Left renal pelvis (tissue), 4 donors: ENCODE measurements at places on chromosomes 6 and 20. TPM values are rescaled to one million over a fixed set of nuclear protein-coding genes. Genes with fewer than 3 reads are reported as not detected.

Gene SLC22A7
- 0.76 TPM for polyA plus RNA-seq

Gene MUCL3
- polyA plus RNA-seq: not detected

Gene PHACTR3
- 11.7 TPM for polyA plus RNA-seq

Gene RAET1L
- polyA plus RNA-seq: not detected

Gene SPATS1
- not detected for polyA plus RNA-seq

- no peak for DNase-seq
Measured at GRCh38 chr6:150099953-150100352, 31.0 kb upstream of the ULBP3 start.

- peak; percentile 40 for DNase-seq
Measured at GRCh38 chr6:164507206-164507940, 802.0 kb downstream of the C6orf118 start.

- DNase-seq: no peak
Measured at GRCh38 chr6:135811170-135811569, 40.3 kb upstream of the PDE7B start.

GRCh38 chr6:106142876-106143431 lies 56.8 kb downstream of the PRDM1 start:
- no peak for DNase-seq

DNA sequence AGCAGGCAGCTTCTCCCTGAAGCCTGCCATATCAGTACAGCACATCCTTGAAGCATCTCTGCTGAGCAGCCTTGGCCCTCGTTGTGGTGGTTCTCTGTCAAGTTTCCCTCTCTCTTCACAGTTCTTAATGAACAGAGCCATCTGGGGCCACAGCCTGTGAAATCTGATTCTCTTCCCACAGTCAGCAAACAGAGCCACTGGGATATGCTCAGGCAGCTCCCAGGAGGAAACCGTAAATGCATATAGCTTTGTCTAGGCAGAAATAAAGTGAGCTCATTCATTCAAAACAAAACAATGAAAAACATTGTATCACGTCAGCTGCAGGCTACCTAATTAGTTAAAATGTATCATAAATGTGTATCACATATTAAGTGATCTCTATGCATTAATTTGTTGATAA lies 80.3 kb downstream of the TBC1D7 start:
- DNase-seq: no peak

- no peak for DNase-seq
Measured at GRCh38 chr20:57332105-57333089, 2.8 kb downstream of the SPO11 start.

DNA sequence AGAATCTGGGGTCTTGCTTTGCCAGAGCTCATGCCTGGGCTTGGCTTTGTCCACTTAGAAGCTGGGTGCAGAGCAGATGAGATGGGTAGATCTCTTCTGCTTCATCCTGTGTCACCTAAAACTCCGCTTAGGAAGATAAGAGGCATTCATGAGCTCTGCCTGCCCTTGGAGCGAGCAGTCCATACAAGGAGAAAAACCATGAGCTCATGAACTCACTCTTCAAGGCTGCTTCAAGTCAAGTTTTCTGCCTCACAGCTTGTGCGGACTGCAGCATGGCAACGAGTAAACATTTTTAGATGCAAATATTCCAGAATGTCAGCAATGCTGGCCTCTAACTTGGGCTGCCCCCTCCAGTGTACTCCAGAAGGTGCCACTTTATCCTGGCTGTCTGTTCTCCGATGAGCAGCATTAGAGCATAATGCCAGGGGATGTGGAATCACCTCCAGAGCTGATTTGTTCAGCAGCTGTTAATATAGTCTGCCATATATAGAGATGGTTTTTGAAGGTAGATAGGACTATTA lies 10.7 kb upstream of the UQCC2 start:
- DNase-seq: no peak

GRCh38 chr20:32485770-32486478 lies 99.2 kb downstream of the NOL4L start:
- no peak for DNase-seq

DNA sequence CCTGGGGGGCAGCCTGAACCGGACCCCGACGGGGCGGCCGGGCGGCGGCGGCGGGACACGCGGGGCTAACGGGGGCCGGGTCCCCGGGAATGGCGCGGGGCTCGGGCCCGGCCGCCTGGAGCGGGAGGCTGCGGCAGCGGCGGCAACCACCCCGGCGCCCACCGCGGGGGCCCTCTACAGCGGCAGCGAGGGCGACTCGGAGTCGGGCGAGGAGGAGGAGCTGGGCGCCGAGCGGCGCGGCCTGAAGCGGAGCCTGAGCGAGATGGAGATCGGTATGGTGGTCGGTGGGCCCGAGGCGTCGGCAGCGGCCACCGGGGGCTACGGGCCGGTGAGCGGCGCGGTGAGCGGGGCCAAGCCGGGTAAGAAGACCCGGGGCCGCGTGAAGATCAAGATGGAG lies 636 bp downstream of the SRF start:
- DNase-seq: no peak

DNA sequence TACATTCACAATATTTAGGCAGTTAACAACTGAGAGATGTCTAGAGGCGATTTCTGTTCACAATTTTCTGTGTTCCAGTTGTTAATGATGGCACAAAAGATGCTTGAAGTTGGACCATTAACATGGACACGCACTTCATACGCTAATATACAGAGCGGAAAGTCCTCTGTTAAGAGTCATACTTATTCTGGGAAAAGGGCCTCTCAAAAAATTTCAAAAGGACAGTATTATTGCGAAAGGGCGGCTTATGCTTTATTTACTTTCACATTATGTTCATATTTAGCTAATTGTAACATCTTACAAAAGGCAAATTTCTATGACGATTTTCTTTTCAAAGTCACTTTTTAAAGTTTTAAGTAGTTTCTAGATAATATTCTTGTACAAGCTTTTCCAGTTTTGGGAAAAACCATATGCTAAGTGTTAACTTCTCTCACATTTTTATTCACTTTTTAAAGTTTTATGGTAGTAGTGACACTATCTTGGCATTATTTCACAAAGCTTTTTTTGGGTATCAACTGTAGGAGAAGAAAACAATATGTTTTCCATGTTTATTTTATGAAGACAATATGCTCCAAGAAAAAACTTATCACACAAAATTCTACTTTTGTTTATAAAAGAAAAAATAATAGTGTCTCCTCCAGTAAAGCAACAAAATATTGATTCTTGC lies 62.3 kb downstream of the MAP7 start:
- DNase-seq: no peak

GRCh38 chr20:25858495-25859425 lies 162.1 kb upstream of the ZNF337 start:
- DNase-seq: no peak

DNA sequence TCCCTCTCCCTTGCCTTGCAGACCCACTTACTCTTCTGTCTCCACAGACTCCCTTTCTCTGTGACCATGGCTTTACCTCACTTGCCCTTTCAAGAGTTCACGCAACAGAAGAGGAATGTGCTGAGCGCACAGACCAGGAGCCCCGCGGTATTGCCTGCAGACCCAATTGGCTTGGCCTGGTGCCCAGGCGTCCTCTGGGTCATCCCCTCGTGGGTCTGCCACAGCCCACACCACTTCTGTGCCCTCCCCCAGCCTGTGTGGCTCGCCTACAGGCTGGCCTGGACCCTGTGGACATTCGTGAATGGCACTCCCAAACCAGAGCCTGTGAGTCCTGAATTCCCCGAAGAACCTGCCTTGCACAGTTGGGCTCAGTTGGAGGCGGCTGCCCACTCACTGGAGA lies 15.3 kb upstream of the NINL start:
- DNase-seq: no peak

GRCh38 chr6:143885116-143885515 lies 20.8 kb downstream of the ZC2HC1B start:
- no peak for DNase-seq

DNA sequence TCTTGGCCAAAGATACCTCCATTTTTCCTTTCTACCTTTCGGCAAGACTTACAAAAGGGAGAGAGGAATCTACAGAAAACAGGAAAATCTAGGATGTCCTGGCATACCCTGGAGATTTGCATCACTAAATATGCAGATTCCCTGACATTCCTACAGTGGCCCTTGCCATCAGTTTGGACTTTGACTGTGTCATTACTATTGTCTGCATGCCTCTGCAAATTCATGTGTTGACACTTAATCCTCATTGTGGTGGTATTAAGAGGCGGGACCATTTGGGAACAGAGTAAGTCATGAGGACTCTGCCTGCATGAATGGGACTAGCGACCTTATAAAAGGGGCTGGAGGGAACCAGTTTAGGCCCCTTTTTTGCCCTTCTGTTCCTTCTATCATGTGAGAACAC lies 50.5 kb upstream of the DTNBP1 start:
- DNase-seq: no peak

DNA sequence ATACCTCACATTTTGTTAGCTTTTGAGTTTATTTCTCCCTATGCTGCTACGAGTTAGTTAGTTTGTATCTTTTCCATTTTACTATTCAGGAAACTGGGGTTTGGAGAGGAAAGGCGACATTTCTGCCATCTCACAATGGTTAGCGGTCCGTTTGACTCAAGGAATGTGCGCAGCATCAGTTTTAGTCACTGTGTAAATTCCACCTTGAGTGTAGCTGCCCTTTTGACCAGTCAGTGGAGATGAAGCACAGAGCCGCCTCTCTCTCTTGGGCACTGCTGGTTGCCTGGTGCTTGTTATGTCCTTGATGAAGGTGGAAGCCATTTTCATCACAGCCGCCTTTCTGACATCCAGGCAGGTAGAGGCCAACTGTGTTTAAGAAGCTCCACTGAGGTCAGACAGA lies 185.5 kb downstream of the SCP2D1 start:
- no peak for DNase-seq

DNA sequence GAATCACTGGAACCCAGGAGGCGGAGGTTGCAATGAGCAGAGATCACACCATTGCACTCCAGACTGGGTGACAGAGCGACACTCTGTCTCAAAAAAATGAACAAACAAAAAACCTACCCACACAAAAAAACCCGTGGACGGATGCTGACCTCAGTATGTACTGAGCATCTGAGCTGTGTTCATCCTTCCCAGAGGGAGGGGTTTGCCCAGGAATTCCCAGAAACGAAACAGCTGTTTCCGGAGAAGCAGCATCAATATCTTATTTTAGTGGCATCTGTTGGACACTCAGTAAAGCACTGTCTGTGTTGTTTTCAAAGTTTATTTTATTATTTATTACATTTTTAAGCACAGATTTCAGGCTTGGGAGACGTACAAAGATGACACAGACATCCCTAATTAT lies 18.7 kb downstream of the NANP start:
- DNase-seq: no peak

- no peak for DNase-seq
Measured at GRCh38 chr6:119261944-119262284, 87.6 kb downstream of the MAN1A1 start.

DNA sequence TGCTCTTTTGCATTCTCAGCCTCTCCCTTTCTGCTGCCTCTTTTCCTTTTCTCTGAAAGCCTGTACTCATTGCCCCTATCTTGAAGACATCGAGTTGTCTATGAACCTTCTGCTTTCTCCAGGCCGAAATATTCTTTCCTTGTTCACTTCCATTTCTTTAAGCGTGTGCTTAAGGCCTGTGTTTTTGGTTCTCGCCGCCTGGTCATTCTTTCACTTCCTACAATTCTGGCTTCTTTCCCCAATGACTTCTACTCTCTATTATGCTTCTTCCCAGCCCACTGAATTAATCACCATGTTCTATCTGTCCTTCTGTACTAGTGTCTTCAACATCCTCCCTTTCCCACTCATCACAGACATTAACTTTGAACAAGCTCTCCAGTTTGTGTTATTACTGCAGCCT lies 69.6 kb downstream of the C6orf52 start:
- no peak for DNase-seq

DNA sequence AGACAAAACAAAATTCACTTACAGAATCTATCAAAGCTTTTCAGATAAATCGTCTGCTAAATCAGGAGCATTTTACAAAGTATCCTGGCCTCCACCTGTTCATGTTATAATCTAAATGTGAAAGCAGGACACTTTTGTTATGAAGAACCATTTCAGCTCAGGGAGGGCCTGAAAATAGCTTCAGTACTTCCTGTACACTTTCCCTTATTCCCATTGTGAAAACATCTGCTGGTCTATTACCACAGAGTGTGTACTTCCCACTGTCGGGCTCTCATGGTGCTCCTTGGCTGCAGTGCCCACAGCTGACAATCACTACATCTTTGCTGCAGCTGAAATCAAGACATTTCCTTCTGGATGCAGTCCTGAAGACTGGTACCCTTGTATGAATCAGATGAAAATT lies 128.1 kb downstream of the OPRM1 start:
- no peak for DNase-seq

DNA sequence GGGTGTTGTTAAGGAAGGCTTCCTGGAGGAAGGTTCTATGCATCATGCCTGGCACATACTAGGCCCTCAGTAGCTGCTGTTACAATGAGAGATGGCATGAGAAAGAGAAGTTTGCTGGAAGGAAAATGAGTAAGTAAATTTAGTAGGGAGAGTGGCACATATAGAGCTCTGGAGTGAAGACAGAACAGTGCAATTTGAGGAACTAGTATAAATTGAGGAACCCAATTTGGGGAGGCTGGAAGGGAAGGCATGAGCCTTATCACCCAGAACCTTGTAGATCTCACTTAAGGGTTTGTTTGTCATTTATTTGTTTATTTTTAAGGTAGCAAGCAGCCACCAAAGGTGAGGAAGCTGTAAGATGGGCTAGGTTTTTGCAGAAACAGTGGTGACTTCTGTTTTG lies 87.1 kb upstream of the SCGN start:
- no peak for DNase-seq

DNA sequence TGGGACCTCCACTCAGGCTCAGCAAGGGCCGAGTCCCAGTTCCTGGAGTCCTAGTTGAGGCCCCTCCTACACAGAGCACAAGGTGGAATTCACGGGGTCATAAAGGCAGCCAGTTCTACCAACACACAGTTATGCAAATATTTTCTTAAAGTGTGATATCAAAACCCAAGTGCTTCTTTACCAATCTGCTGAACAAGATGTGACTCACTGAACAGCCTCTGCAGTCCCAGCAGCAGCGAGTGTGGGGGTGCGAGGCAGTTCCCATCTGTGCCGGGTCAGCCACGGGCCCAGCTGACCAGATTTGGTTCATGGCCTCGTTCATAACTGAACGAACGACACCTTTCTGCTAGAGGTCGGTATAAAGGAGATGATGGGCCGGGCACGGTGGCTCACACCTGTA lies 4.5 kb upstream of the TCEA2 start:
- no peak for DNase-seq

DNA sequence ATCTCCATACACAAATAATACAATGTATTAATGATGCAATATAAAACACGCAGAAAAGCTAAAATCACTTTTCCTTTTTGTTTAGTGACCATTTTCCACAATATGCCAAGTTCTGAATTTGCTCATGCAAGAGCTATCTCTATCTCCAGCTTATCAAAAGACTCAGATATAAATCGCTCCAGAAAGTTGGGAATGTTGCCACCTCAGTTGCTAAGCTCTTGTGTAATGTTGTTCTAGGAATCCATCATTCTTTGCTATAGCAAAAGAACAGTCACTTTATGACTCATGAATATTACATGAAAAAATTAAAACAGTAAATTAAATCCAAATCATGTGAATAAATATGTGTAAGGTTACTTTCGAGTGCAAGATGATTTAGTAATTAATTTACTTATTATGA lies 8.7 kb downstream of the PLAGL1 start:
- DNase-seq: no peak

GRCh38 chr6:166076625-166077024 lies 91.0 kb downstream of the TBXT start:
- DNase-seq: no peak

GRCh38 chr6:136593748-136594490 lies 43.7 kb upstream of the MAP7 start:
- DNase-seq: no peak

- DNase-seq: no peak
Measured at GRCh38 chr6:139540276-139540675, 165.8 kb upstream of the CITED2 start.
